ENCODE measurements at places on chromosomes 4 and X.
A peak's percentile ranks its signal among the peaks of the same experiment; 100 is the strongest.

GRCh38 chrX:94758130-94758529, 1084.1 kb downstream of the FAM133A start:
- no peak for DNase-seq

GRCh38 chr4:95219109-95219508, 329.7 kb downstream of the UNC5C start:
- DNase-seq: peak; percentile 46

- DNase-seq: no peak
These were observed 14.7 kb upstream of the CLCN4 start for GRCh38 chrX:10142041-10142599.

GRCh38 chrX:17459661-17460060, 84.7 kb downstream of the NHS start:
- DNase-seq: no peak

DNA sequence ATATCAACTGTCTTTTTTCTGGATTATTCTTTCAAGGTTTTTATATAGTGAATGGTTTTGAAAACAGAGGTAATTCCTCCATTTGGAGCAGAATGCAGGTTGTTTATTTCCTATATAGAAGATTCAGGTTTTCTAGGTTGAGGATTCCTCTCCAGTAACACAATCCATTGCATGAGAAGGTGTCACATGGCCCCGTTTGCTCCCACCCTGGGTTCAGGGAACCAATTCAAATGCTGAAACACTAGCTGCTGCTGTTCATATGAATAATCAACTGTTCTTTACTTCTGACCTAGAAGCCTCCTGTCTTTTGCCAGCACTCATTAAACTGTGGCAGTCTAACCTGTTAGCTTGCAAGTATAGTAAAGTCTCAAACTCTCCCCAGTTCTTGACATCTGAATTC, 1316.9 kb upstream of the TENM3 start:
- DNase-seq: no peak

GRCh38 chr4:154686838-154687237, 57.0 kb upstream of the LRAT start:
- peak; percentile 24 for DNase-seq

- DNase-seq: peak; percentile 27
These were observed 16.0 kb downstream of the GSPT2 start for GRCh38 chrX:51759055-51759839.

DNA sequence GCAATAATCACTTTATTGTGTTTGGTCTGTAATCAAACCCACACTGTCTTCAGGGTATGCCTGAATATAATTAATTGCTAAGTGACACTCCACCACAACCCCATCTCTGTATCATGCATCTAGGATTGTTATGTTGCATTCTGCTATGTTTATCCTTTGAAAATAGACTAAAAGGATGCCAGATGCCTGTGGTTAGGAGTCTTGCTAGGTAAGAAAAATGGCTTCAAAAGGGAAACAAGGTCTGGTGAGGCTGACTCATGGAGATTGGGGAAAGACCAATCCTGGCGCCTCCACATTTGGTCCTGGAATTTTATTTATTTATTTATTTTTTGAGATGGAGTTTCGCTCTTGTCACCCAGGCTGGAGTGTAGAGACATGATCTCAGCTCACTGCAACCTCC, 360.5 kb upstream of the SLC7A11 start:
- no peak for DNase-seq

DNA sequence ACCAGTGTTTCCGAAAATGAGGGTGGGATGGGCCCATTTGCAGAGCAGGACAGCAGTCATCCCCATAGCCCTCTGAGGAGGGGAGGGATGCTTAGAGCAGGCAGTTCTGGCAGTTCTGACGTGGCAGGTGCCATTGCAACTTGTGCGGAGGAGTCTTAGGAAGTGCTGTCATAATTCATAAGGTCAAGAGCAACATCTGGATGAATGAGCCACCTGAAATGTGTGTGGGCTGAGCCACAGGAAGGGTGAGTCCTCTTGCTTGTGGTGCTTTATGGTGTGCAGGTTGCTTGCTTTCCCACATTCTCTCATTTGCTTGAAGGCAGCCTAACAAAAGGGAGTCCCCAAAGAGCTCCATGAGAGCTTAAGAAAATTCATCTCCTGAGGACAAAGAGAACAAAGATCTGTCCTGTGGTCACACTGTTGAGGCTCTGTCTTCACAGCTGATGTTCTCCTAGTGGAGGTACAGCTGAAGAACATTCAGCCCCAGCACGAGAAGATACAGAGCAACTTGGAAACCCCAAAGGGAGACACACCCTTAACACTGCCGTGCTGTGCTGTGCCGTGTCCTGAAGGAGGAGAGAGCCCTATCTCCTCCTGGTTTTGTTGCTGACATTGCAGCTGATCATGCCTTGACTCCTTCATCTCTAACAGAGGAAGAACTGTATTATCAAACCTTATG, 60.3 kb downstream of the DLG3 start:
- peak; percentile 33 for DNase-seq

GRCh38 chr4:44623676-44624075, 27.7 kb downstream of the YIPF7 start:
- DNase-seq: no peak

DNA sequence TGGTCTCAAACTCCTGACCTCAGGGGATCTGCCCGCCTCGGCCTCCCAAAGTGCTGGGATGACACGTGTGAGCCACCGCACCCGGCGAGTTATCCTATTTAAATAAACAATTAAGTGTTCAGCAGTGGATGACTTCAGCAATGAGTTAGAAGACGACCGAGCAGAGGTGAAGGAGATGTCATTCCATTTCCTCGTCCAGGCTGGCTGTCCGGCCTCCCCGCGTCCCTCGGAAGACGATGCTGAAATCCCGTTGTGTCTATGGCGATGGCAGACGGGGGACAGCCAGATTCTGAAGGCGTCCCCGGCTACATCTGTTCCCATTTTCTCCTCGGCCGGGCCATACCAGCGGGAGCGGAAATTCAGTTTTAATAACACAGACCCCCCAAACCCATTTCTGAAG, 209.8 kb downstream of the CRLF2 start:
- no peak for DNase-seq

- DNase-seq: no peak
These were observed 71.1 kb downstream of the DCLK2 start for GRCh38 chr4:150149381-150149780.
